ENCODE measurements at places on chromosomes 2 and 18.

DNA sequence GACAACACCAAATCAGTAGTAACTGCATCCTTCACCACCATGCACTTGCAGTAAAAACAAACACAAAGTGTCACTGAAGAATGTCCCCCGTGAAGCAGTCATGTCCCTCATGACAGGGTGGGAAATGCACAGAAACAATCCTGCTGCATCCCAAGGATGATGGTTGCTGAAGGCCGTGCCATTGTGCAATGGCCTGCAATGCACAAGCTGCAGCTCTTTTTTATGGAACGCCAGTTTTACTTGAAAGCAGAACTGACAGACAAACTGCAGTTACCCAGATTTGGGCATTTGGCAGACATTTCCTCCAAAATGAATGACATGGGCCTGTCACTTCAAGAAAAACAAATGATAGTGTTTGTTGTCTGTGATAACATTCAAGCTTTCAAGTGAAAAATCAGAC, 2.4 kb upstream of the CHST10 start:
- H3K4me3 ChIP-seq = no peak overlapping the region
- H3K27ac ChIP-seq = no peak overlapping the region
- no peak for DNase-seq
- H3K4me1 ChIP-seq = peaks cover 24% of the 10 kb centered on the region

GRCh38 chr2:208466151-208466919, 59.7 kb downstream of the PTH2R start:
- DNase-seq = peak; percentile 15
- H3K27me3 ChIP-seq = no peaks in the 10 kb centered on the region
- no peaks in the 10 kb centered on the region for H3K36me3 ChIP-seq
- no peak overlapping the region for H3K27ac ChIP-seq

- H3K4me1 ChIP-seq = no peaks in the 10 kb centered on the region
- no peak for DNase-seq
- no peaks in the 10 kb centered on the region for H3K36me3 ChIP-seq
- no peak overlapping the region for H3K4me3 ChIP-seq
- no peak overlapping the region for H3K27ac ChIP-seq
- peaks cover 17% of the 10 kb centered on the region for H3K27me3 ChIP-seq
Measured at GRCh38 chr2:45263147-45263546, 253.9 kb upstream of the SIX2 start.

GRCh38 chr2:77922567-77922966, 400.4 kb upstream of the LRRTM4 start:
- no peaks in the 10 kb centered on the region for H3K27me3 ChIP-seq
- H3K27ac ChIP-seq = no peak overlapping the region
- no peaks in the 10 kb centered on the region for H3K36me3 ChIP-seq
- no peak overlapping the region for H3K4me3 ChIP-seq
- DNase-seq = no peak

DNA sequence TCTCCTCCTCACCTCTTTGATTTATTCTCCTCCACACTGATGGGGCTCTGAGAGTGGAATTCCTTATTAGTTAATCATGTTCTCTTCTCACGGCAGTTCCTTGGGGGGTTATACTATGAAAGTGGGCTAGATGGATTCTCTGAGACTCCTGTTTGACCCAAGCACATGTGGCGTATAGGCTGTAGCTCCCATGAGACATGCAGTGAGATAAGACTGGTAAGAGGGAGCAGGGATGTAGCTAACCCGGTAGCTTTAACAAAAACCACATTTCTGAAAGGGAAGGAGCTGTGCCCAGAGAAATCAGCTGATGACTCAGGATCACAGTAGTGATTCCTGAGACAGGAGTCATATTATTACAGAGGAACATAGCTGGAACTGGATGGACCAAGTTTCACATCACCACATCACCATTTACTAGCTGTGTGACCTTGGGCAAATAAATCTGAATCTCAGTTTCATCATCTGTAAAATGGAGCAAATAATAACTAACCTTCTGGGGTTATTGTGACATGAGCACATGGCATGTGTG, 82.9 kb downstream of the CRIM1 start:
- DNase-seq = no peak
- no peak overlapping the region for H3K4me3 ChIP-seq
- peaks cover 6% of the 10 kb centered on the region for H3K4me1 ChIP-seq
- H3K36me3 ChIP-seq = peaks cover 4% of the 10 kb centered on the region

- H3K36me3 ChIP-seq = peaks cover 2% of the 10 kb centered on the region
- H3K4me3 ChIP-seq = no peak overlapping the region
- H3K4me1 ChIP-seq = no peaks in the 10 kb centered on the region
- H3K27me3 ChIP-seq = peaks cover 34% of the 10 kb centered on the region
- DNase-seq = no peak
Measured at GRCh38 chr2:218832520-218832919, 917 bp upstream of the PRKAG3 start.

DNA sequence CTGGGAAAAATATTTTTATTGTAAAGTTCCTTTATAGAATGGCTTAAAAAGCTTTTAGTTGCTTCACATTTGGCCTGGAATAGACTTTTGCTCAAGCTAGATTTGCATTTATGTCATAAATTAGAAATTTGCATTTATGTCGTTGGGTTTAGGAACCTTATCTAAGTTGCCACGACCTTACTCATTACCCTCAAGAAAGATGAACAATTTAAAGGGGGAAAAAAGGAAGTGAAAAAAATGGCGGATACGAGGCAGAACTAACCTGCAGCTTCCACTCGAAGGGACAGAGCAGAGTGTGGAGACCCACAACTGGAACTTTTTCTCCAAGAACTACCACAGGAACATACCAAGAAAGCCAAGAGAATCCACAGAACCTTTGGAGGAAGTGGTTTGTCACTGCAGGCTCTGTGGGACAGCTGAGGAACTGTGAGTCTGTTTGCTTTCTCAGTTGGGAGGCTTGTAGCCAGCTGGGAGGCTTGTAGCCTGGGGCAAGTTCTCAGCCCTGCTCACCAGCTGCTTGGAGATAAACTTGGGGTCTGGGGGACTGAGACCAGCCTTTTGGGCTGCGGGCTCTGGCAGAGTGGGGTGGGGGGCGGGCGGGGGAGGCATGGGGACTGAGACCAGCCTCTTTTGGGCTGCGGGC, 349.9 kb upstream of the MEIS1 start:
- H3K27ac ChIP-seq = no peak overlapping the region
- H3K4me3 ChIP-seq = no peak overlapping the region
- no peaks in the 10 kb centered on the region for H3K4me1 ChIP-seq
- no peaks in the 10 kb centered on the region for H3K27me3 ChIP-seq

- no peaks in the 10 kb centered on the region for H3K4me1 ChIP-seq
- no peak overlapping the region for H3K4me3 ChIP-seq
- no peaks in the 10 kb centered on the region for H3K36me3 ChIP-seq
- DNase-seq = no peak
- H3K27me3 ChIP-seq = no peaks in the 10 kb centered on the region
Measured at GRCh38 chr18:60753753-60754152, 381.2 kb upstream of the MC4R start.

- H3K4me3 ChIP-seq = no peak overlapping the region
- no peaks in the 10 kb centered on the region for H3K27me3 ChIP-seq
- H3K36me3 ChIP-seq = no peaks in the 10 kb centered on the region
- H3K27ac ChIP-seq = no peak overlapping the region
- H3K4me1 ChIP-seq = no peaks in the 10 kb centered on the region
- no peak for DNase-seq
Measured at GRCh38 chr2:134846213-134846612, 7.8 kb downstream of the ACMSD start.

- H3K36me3 ChIP-seq = no peaks in the 10 kb centered on the region
- no peak overlapping the region for H3K4me3 ChIP-seq
- no peak overlapping the region for H3K27ac ChIP-seq
Measured at GRCh38 chr2:65710779-65711295, 278.4 kb upstream of the SPRED2 start.

DNA sequence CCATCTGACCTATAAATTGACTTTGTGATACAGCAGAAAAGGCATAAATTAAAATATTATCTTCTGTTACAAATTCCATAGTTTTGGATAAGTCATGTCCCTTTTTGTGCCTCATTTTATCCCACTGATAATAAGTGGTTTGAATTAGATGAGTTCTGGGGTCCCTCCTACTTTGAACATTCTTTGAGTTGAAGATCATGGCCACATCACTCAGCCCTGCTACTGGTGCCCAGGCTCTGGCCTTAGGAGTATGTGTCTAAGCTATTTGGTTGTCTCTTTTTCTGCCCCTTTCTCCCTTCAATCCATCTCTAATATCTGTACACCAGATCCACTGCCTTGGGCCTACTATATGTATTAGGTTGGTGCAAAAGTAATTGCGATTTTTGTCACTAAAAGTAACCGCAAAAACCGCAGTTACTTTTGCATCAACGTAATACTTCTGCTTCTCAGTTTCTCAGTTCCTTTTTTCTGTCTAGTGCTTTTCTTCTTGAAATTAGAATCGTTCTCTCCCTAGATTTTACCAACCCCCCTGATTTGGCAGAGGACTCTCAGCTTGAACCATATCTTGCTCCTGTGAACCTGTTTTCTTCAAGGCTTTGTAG, 362.5 kb upstream of the TNP1 start:
- H3K27ac ChIP-seq = peak overlapping the region; percentile 15
- H3K4me3 ChIP-seq = no peak overlapping the region
- H3K4me1 ChIP-seq = peaks cover 19% of the 10 kb centered on the region
- peaks cover 11% of the 10 kb centered on the region for H3K27me3 ChIP-seq
- peaks cover 1% of the 10 kb centered on the region for H3K36me3 ChIP-seq
- DNase-seq = no peak

GRCh38 chr2:232833830-232834229, 36.2 kb upstream of the SNORC start:
- peak overlapping the region; percentile 6 for H3K27ac ChIP-seq
- H3K27me3 ChIP-seq = no peaks in the 10 kb centered on the region
- peaks cover 34% of the 10 kb centered on the region for H3K36me3 ChIP-seq
- peaks cover 23% of the 10 kb centered on the region for H3K4me1 ChIP-seq
- DNase-seq = no peak
- H3K4me3 ChIP-seq = no peak overlapping the region

GRCh38 chr2:120875431-120875830, 139.8 kb downstream of the GLI2 start:
- no peak overlapping the region for H3K4me3 ChIP-seq
- H3K27me3 ChIP-seq = peaks cover 8% of the 10 kb centered on the region
- no peaks in the 10 kb centered on the region for H3K4me1 ChIP-seq
- DNase-seq = no peak

- no peaks in the 10 kb centered on the region for H3K4me1 ChIP-seq
- H3K36me3 ChIP-seq = peaks cover 2% of the 10 kb centered on the region
- no peak overlapping the region for H3K27ac ChIP-seq
- no peak for DNase-seq
Measured at GRCh38 chr18:56983275-56983992, 163.5 kb upstream of the BOD1L2 start.

DNA sequence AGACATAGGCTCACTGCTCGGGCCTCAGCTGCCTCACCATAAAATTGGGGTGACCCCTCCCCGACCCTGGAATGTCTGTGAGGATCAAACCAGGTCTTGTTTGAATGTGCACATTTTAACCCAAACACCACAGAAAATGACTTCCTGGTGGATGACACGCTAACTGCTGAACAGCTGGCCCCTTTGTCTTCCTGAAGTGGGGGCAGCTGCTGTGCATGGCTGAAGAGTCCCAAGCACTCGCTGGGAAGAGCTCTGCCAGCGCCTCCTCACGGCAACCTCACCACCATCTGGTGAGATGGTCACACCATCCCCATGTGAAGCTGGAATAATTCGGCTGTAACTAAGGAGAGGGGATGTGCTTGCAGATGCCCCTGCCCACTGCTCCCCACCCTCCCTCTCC, 34.0 kb downstream of the AQP12A start:
- DNase-seq = no peak
- H3K36me3 ChIP-seq = no peaks in the 10 kb centered on the region
- no peak overlapping the region for H3K27ac ChIP-seq
- H3K4me3 ChIP-seq = no peak overlapping the region

GRCh38 chr2:42052702-42053481, 5.1 kb downstream of the PKDCC start:
- no peak overlapping the region for H3K4me3 ChIP-seq
- H3K36me3 ChIP-seq = no peaks in the 10 kb centered on the region
- peaks cover 30% of the 10 kb centered on the region for H3K27me3 ChIP-seq
- peaks cover 5% of the 10 kb centered on the region for H3K4me1 ChIP-seq

DNA sequence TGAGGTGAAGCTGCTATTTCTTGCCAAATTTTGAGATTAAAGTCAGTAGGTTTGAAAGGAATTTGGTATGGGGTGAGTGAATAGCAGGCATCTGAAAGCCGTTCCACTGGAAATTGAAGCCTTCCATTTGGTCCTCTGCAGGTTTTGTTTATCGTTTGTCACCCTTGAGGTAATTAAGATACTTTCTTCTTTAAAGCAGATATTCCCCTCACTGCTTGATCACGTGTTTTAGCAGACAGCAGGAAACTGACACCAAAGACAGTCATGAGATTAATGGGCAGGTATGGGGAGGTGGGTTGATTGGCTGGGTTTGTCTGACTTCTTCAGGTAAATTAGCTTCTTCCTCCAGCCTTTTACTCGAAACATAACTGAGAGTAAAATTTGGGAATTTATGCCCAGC, 10.7 kb downstream of the LPIN1 start:
- DNase-seq = no peak
- H3K4me1 ChIP-seq = peaks cover 79% of the 10 kb centered on the region
- H3K27me3 ChIP-seq = no peaks in the 10 kb centered on the region
- peaks cover 8% of the 10 kb centered on the region for H3K36me3 ChIP-seq
- peak overlapping the region; percentile 78 for H3K27ac ChIP-seq

DNA sequence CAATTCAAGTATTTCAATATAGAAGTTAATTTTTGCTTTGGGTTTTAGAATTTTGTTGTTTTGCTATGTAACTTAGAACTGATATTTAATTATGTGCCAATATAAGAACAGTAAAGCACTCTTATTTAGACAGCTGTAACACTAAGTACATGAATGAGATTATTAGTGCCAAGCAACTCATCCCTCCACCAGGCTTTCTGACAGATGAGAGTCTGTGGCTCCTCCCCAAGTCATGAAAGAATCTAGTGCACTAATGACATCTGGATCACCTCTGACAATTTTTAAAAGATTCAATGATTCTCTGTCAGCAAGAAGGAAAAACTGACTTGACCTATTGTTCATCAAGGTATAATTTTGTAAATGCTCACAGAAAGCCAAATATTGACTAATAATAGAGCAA, 67.8 kb downstream of the TMEFF2 start:
- peaks cover 2% of the 10 kb centered on the region for H3K27me3 ChIP-seq
- H3K4me3 ChIP-seq = no peak overlapping the region
- H3K4me1 ChIP-seq = no peaks in the 10 kb centered on the region

DNA sequence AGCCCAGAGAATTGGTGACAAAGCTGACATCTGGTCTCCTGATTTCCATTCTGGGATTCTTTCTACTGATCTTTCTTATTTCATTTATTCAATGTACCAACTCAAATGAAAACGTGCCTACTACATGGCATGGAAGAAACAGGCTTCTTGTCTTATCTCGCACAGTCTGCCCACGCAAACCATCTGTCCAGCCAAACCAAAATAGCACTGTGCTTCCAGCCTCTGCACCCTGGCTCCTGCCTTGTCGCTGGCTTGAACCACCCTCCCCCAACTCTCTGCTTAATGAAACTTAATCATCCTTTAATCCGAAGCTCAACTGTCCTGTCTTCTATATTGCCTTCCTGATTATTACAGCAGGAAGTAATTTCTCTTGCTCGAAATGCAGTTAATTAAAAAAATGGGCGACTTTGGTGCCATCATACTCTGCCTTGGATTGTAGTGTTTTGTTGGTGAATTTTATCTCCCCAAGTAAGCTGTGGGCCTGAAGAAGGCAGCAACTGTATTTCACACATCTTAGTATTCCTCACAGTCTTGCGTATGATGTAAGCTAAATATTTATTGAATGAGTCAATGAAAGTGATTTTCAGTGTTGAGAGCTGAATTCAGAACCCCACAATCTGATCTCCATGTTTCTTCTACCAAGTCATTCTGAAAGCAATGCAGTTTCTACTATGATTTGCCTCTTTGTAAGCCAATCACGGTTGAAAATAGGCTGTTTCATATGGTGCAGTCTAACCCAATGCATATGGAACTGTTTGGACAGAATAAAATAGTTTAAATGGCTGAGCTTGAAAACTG, 190.8 kb downstream of the TMEM247 start:
- no peak overlapping the region for H3K4me3 ChIP-seq
- peaks cover under 1% of the 10 kb centered on the region for H3K36me3 ChIP-seq
- DNase-seq = no peak
- H3K27ac ChIP-seq = no peak overlapping the region

Measured in activated CD4-positive, alpha-beta memory T cell treated with anti-CD3 and anti-CD28 coated beads for 36 hours (primary cell).